ENCODE measurements at places on chromosomes 5 and 9. TPM values are rescaled to one million over a fixed set of nuclear protein-coding genes. Genes with fewer than 3 reads are reported as not detected.

DNA sequence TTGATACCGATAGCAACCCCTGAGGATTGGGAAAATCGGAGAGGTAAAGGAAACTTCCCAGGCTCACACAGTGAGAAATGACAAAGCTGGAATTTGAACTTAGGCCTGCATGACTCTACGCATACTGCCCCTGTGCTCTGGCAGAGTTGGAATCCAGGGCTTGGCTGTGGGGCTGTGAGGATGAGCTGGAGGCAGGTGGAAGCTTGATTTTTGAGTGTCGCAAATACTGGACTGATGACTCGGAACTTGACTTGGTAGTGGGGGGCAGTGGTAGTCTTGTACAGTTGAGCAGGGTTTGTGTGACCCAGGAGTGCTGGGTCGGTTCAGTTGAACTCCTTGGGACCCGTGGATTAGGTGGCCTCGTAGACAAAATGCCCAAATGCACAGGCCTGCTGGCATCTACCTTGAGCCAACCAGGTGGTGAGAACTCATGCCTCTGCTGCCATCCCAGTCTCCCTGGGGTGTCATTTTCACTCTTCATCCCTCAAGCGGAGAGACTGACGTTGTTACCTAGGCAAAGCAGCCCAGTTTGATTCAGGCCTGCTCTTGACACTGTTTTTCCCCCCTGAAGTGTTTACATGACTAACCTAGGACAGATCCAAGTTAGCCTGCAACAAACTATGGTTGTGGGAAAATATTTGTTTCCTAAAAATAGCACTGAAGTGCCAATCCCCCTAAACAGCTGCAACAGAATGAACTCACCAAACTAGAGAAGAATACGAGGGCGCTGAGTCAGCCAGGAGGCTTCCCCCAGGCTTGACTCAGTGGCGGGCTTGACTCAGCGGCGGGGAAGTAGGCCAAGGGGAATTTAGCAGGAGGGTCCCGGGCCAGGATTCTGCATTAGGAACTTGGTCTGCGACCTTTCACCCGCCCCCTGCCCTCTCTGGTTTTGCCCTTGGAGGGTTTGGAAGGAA is 45.7 kb upstream of the ORM1 start:
- H3K27me3 ChIP-seq: no peaks in the 10 kb centered on the region
- H3K36me3 ChIP-seq: no peaks in the 10 kb centered on the region
- DNase-seq: no peak

DNA sequence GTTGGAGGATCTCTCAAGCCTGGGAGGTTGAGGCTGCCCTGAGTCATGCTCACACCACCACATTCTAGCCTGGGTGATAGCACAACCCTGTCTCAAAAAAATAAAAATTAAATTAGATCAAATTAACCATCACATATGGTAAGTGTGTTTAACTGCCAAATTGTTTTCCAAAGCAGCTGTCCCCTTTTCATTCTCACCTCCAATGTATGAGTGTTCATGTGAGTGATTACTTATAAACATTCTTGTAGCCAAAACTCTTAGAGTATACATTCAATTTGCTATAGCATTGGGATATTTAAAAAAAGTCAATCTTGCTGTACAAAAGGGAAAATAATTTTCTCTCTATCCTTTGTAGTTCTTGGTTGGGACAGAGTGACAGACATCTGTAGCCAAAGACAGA is 53.4 kb upstream of the SNAPC3 start:
- no peak for DNase-seq
- H3K4me3 ChIP-seq: no peak overlapping the region
- H3K36me3 ChIP-seq: no peaks in the 10 kb centered on the region
- no peak overlapping the region for H3K27ac ChIP-seq

DNA sequence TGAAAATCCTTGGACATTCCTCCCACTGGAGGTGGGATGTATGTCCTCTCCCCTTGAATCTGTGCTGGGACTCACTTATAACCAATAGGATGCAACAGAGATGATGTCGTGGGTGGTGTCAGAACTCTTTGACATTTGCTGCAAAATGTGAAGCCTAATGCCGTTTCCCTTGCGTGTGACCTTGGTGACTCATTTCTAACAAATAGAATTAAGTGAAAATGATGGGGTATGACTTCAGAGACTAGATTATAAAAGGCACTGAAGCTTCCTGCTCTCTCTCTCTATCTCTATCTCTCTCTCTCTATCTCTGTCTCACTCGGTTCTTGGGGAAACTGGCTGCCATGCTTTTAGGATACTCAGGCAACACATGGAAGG is 126.1 kb upstream of the STC2 start:
- DNase-seq: no peak
- H3K27me3 ChIP-seq: no peaks in the 10 kb centered on the region
- no peak overlapping the region for H3K27ac ChIP-seq
- H3K4me1 ChIP-seq: no peaks in the 10 kb centered on the region
- no peak overlapping the region for H3K4me3 ChIP-seq

DNA sequence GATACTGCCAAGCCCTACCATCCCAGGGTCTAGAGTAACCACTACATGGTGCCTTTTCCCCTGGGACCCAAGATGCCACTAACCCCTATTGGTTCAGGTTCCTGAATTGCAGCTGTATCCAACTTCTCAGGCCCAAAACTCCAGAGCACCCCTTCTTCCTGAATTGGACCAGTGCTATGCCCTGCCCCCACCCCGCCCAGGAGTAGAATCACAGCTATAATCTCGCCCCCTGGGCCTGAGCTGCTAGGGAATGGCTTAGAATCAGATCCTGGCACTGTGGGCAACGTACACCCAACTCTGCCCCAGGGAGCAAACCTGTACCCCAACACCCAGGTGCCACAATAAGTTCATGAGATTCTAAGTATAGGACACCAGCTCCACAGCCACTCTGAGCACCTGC is 206.3 kb downstream of the CACNA1B start:
- H3K27me3 ChIP-seq: peaks cover 3% of the 10 kb centered on the region
- no peaks in the 10 kb centered on the region for H3K4me1 ChIP-seq
- DNase-seq: no peak
- no peaks in the 10 kb centered on the region for H3K36me3 ChIP-seq
- H3K4me3 ChIP-seq: no peak overlapping the region

DNA sequence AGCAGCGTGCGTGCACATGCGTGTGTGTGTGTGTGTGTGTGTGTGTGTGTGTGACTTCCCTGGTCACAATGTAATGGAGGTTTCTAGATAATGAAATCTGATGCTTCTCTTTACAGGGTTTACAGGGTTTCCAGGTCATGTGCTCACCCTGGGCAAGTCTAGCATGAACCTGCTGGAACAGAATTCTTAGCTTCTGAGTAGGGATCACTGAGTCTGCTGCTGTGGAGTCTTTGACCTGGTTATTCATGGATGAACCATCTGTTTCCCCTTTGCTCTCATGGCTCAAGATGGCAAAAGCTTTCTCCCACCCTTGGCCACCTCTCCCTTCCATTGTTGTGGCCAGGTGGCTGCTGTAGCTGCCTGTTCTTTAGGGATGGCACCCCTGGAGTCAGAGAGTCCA is 111.6 kb upstream of the SHB start:
- DNase-seq: no peak
- H3K4me3 ChIP-seq: no peak overlapping the region
- H3K36me3 ChIP-seq: no peaks in the 10 kb centered on the region
- peaks cover 12% of the 10 kb centered on the region for H3K4me1 ChIP-seq

DNA sequence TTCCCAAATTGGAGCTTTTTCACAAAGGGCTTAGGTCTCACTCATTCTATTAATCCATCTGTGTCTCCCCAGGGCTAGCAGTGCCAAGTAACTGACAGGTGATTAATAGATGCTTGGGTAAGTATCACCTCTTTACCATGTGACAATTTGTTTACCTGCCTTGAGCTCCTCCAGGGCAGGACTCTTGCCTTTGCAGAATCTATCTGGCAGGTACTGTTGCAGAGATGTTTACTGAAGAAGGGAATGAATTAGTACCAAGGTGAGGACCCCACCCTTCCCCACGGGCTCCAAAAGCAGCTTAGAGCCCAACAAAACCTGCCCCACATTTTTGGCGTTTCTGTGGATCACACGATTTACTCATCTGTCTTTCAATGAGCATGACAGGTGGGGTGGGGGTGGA is 698 bp upstream of the TGFBI start:
- no peaks in the 10 kb centered on the region for H3K4me1 ChIP-seq
- no peak overlapping the region for H3K4me3 ChIP-seq
- no peak overlapping the region for H3K27ac ChIP-seq
- no peak for DNase-seq
- H3K36me3 ChIP-seq: no peaks in the 10 kb centered on the region

DNA sequence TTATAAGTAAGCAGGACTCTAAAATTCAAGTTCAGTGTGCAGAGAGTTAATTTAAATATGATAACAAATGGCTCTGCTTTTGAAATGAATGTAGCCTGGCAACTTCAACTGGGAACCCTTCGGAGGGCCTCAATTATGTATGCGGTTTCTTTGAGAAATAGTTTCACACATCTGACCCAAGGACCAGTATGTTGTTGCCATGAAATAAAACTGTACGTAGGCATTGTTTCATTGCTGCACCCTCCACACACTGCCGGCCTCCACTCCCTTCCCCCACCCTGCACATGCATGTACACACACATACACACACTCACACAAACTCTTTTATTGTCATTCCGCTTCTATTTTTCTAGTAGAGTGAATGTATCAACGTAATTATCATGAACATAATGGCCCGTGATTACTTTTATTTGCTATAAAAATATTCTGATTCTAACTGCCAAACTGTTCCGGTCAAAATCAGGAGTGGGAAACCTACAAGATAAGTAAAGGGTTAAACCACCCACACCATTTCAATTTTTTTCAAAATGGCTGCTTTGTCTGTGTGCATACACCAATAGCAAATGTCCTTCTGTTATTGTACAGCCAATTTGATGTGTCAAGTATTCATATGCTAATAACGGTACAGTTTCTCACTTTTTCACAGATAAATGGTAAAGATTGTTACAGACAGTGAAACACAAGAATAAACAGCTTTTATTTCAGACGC is 215.5 kb upstream of the TMEM161B start:
- no peak overlapping the region for H3K27ac ChIP-seq
- no peak overlapping the region for H3K4me3 ChIP-seq
- H3K36me3 ChIP-seq: no peaks in the 10 kb centered on the region
- DNase-seq: no peak
- no peaks in the 10 kb centered on the region for H3K4me1 ChIP-seq
- H3K27me3 ChIP-seq: peaks cover 4% of the 10 kb centered on the region

- no peaks in the 10 kb centered on the region for H3K27me3 ChIP-seq
- DNase-seq: peak; percentile 49
- peak overlapping the region; percentile 92 for H3K27ac ChIP-seq
- H3K4me1 ChIP-seq: peaks cover 65% of the 10 kb centered on the region
These were observed 1.6 kb downstream of the B4GALT1 start for GRCh38 chr9:33165263-33166151.

DNA sequence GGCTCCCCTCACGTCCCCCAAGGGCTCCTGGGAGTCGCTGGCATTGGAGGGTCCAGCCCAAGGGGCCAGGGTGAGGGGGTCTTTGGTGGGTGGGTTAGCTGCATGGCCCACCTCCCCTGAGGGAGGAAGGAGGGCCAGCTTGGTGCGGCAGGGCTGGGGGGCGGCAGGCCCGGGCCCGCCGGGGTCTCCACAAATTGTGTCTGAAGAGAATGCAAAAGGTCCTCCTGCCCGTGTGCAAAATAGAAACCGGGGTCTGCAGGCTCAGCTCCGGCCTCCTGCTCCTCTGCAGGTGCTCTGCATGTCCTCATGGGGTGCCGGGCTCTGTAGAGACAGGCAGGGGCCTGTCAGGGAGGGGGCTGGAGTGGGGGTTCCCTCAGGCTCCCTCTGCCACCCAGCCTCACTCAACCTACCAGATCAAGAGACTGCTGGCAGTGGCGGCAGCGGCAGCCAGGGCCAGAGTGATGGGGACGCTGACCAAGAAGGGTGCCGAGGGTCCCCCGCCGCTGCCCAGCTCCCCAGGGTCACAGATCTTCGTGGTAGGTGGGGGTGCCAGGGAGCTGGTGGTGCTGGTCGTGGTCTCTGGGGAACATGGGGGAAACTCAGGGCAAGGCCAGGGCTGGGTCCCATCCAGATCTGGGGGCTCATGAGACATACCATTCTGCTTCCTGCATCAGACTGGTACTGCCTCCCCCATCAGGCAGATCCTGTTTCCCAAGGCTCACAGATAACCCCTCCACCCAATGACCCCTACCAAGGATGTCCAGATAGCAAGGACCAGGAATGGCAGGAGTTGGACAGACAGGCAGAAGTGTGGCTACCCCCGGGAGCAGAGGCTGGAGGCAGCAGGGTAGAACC is 29.2 kb upstream of the ENHO start:
- no peak overlapping the region for H3K4me3 ChIP-seq
- H3K27me3 ChIP-seq: peaks cover 7% of the 10 kb centered on the region
- no peak for DNase-seq

DNA sequence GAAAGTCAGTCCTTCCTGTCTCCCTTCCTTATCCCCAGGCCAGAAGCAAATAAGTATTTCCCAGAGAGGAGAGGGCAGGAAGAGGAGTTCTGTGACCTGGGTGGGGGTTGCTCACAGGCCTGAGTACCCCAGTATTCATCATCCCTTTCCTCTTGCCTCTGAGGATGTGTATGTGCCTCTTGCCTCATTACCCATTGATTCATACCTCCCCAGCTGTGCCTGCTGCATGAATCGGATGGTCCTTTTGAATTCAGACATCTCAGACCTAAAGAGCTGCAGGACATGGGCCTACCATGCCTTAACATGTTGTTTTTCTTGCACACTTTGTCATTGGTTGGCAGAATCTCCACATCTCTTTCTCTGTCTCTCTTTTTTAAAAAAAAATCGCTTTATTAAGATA is 112.8 kb upstream of the SHB start:
- peaks cover 9% of the 10 kb centered on the region for H3K4me1 ChIP-seq
- no peaks in the 10 kb centered on the region for H3K36me3 ChIP-seq
- no peak for DNase-seq
- no peak overlapping the region for H3K27ac ChIP-seq
- no peak overlapping the region for H3K4me3 ChIP-seq

- no peaks in the 10 kb centered on the region for H3K36me3 ChIP-seq
- H3K4me1 ChIP-seq: peaks cover 11% of the 10 kb centered on the region
- no peak overlapping the region for H3K4me3 ChIP-seq
- no peak for DNase-seq
These were observed 343 bp downstream of the LMX1B start for GRCh38 chr9:126614088-126614454.

DNA sequence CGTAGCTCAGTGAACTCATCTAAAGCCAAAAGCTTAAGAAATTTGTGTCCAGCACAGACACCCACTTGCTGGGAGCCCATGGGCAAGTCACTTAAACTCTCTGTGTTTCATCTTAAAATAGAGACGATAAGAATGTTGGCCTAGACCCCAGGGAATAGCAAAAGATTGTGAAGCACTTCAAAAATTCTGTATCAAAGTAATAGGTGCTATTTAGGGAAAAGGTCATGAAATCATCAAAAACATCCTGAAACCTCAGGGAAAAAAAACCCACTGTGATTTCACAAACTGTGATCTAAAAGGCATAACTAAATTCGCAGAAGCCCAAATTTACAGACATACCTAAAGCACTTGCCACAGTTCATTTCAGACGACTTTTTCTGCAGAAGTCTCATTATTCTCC is 278.3 kb downstream of the NR2F1-AS1 start:
- no peaks in the 10 kb centered on the region for H3K27me3 ChIP-seq
- H3K4me1 ChIP-seq: no peaks in the 10 kb centered on the region
- DNase-seq: no peak
- H3K4me3 ChIP-seq: no peak overlapping the region
- H3K36me3 ChIP-seq: no peaks in the 10 kb centered on the region

GRCh38 chr9:19429595-19429994 is 20.8 kb downstream of the ACER2 start:
- no peaks in the 10 kb centered on the region for H3K4me1 ChIP-seq
- no peak overlapping the region for H3K4me3 ChIP-seq
- DNase-seq: no peak
- no peak overlapping the region for H3K27ac ChIP-seq
- H3K27me3 ChIP-seq: no peaks in the 10 kb centered on the region
- no peaks in the 10 kb centered on the region for H3K36me3 ChIP-seq

The PGM5 gene
- not detected for total RNA-seq

The PCDHGA7 gene
- total RNA-seq: 0.16 TPM

The IFNA2 gene
- not detected for total RNA-seq

The SREK1IP1 gene
- 30.9 TPM for total RNA-seq

Data from activated T-helper 2 cell treated with anti-CD3 and anti-CD28 coated beads, Interferon-gamma antibody, Interleukin-2, Interleukin-4, amounts not matched to agents 10 μg/mL and 5 μg/mL and 100 μg/mL, durations not matched to agents 14 hours and 24 hours and 36 hours (primary cell).